Right ventricle myocardium inferior (tissue), 1 donor: ENCODE measurements at places on chromosomes 13 and 19. TPM values are rescaled to one million over a fixed set of nuclear protein-coding genes. Genes with fewer than 3 reads are reported as not detected.

Gene PNMA8A
- 7.6 TPM for total RNA-seq

Gene MYO16
- total RNA-seq: 1.4 TPM

Gene LILRA5
- 1.8 TPM for total RNA-seq

Gene ZNF649
- total RNA-seq: 8.8 TPM

Gene MVB12A
- total RNA-seq: 19.9 TPM

Gene NLRP7
- total RNA-seq: not detected

Gene PINLYP
- 2.2 TPM for total RNA-seq

Gene WDR88
- total RNA-seq: not detected

Gene STOML3
- not detected for total RNA-seq

Gene ELAVL3
- total RNA-seq: 0.35 TPM

Gene BRME1
- 0.76 TPM for total RNA-seq

Gene SIGLEC7
- 0.87 TPM for total RNA-seq

Gene EPSTI1
- 3.8 TPM for total RNA-seq

Gene BORA
- total RNA-seq: 0.62 TPM

Gene GRIK5
- total RNA-seq: 5.1 TPM

Gene VASP
- 49.0 TPM for total RNA-seq

Gene GALP
- not detected for total RNA-seq

Gene ANO8
- total RNA-seq: 9.6 TPM

Gene ZNF506
- 9.8 TPM for total RNA-seq

Gene DMRTC2
- not detected for total RNA-seq

Gene C19orf67
- total RNA-seq: not detected

Gene B3GNT8
- total RNA-seq: 8.3 TPM

Gene OR7C1
- total RNA-seq: not detected

Gene CAMSAP3
- total RNA-seq: 1.9 TPM

Gene RASAL3
- total RNA-seq: 2.3 TPM

Gene FCGBP
- 19.5 TPM for total RNA-seq

Gene HSH2D
- total RNA-seq: 0.49 TPM
